ENCODE measurements at places on chromosomes 5 and 9. TPM values are rescaled to one million over a fixed set of nuclear protein-coding genes. Genes with fewer than 3 reads are reported as not detected.

The SLC23A1 gene
- total RNA-seq, result not detected

DNA sequence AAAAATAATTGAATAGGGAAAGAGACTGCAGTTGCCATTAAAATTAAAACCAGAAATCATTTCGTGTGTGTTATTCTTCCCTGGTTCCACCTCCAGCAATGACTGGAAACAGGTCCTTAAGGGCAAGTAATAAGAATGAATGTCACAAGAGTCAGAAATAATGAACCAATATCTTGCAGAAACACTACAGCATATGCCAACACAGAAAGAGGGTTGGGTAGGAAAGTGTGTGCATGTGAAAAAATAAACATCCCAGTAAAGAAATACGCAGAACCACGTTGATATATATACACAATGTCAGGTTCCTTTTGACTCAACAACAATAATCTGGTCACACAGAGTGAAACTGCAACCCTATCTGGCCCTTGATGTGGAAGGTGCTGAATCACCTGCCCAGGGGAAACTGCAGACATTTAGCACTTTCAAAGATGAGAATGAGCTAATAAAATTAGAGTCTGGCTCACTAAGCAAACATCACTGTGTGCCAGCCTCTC lies 15.0 kb downstream of the HMHB1 start:
- DNase-seq, result no peak

The GPR151 gene
- not detected for total RNA-seq

DNA sequence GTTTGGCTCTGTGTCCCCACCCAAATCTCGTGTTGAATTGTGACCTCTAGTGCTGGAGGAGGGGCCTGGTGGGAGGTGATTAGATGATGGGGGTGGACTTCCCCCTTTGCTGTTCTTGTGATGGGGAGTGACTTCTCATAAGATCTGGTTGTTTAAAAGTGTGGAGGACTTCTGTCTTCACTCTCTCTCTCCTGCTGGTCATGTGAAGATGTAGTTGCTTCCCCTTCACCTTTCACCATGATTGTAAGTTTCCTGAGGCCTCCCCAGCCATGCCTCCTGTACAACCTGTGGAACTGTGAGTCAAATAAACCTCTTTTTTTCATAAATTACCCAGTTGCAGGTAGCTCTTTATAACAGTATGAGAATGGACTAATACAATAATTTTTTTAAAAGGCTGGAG lies 10.6 kb upstream of the MYO10 start:
- no peak for DNase-seq

The PCDHGB1 gene
- 3.9 TPM for total RNA-seq

The TAF11L5 gene
- not detected for total RNA-seq
